Activated CD4-positive, alpha-beta T cell treated with anti-CD3 and anti-CD28 coated beads, Interleukin-2, amount 50 U/mL, for 24 hours (primary cell): ENCODE measurements at places on chromosomes 4 and X.

DNA sequence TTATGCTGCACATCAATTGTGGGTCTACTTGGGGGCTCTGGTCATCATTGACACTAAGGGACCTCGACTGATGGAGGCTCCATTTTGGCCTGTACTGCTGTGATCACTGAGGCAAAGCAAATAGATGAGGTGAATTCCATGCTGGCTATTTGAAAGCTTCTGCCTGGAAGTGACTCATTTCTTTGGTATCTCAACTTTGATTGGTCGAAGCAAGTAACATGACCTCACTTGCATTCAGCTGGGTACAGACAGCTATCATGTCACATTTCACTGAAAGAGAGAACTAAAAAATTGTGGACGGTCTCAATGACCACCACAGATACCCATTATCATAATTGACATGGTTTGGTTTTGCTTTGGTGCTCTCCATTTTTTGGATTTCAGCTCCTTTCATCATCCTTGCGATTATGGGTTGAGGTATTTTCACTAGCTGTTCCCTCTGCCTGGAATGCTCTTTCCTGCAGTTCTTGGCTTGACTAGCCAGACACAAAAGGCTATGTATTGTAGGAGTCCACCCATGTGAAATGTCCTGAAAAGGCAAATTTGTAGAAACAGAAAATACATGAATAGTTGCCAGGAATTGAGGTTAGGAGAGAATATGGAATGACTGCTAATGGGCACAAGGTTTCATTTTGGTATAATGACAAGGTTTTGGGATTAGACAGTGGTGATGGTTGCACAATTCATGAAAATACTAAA, 369.2 kb upstream of the LCORL start:
- no peak for DNase-seq

GRCh38 chr4:164949448-164950143, 27.9 kb downstream of the TRIM61 start:
- no peak for DNase-seq

DNA sequence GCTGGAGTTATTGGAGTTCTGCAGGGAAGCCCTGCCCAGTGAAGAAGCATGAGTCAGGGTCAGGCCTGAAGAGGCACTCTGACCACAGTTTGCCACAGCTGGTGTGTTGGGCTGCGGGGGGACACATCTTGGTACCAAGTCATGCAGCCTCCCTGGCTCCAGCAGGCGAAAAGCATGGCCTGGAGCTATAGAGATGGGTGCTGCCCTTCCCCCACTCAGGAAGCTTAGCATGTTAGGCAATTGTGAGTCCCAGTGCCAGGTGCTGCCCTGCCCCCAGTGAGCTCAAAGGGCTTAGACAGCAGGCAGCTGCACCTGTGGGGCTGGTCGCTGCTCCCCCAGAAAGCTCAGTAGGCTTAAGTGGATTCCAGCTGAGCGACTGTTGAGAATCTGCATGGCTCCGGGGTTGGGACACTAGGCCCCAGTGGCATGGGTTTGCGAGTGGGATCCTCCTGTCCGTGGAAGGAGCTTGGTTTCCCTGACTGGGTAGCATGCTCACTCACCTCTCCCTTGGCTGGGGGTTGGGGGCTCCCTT, 755.5 kb downstream of the GLUD2 start:
- no peak for DNase-seq

DNA sequence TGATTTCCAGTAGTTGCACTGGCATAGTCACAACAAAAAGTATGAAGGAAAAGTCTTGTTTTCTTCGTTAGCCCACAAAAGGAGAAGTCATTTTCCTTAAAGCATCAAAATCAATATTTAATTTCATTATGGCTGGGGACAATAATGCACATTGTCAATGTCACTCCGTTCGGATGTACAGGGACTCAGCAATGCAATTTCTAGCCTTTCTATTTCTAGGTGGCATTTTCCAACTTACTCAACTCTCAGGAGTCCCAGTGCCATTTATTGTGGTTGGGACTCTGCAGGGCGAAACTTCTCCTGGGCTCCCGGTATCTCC, 99.6 kb downstream of the CEP135 start:
- no peak for DNase-seq

DNA sequence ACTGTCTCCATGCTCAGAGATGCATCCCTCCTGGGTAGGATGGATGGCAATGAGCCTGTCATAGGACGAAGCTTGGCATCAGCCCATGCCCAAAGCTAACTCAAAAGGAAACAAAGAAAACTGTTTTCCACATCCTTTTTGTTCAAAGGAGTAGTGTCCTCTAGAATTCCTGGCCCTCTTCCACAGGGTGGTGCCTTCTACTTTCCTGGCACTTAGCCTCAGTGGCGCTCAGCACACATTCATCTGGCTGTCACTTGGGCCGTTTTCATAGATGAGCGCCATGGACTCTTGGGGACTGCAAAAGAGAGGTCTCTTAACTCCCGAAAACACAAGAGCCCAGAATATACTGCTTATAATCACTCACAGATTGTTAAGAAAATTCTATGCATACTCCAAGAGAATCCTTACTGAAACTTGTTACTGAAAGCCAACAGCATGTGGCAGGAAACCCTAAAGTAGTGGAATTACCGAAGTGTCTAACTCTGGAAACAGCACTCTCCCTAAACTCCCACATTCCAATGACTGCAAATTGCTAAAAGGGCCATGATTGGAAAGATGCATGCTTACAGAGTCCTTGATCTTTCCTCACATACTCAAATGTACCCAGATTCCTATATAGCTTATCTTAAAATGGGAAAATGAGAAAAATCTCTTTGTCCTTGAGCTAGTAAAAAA, 110.0 kb downstream of the HS6ST2 start:
- no peak for DNase-seq

DNA sequence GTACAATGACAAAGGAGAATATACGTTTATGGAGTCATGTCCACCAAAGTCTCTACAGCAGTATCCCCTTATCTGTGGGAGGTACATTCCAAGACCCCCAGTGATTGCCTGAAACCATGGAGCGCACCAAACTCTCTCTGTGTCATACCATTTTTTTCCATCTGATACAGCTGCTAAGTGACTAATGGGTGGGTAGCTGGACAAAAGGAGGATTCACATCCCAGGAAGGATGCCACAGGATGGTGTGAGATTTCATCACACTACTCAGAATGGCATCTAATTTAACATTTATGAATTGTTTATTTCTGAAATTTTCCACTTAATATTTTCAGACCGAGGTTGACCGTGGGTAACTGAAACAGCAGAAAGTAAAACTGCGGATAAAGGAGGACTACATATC, 49.8 kb upstream of the AGA start:
- no peak for DNase-seq

DNA sequence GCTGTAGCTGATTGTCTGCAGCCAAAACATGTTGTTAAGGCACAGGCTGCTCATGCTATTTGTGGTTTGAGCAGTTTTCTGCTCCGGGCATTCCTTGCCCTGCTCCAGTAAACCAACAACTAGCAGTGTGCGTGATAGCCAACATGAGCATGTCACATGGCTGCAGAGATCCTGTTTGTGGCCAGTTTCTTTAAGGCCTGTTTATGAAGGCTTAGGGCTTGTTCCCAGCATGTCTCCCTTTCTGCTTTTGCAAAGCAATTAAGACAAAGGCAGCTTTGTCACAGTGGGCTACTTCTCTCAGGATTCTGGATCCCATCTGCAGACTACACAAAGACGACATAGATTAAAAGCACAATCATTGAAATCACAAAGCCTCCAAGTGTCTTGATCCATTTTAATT, 160.5 kb downstream of the ZNF518B start:
- no peak for DNase-seq

DNA sequence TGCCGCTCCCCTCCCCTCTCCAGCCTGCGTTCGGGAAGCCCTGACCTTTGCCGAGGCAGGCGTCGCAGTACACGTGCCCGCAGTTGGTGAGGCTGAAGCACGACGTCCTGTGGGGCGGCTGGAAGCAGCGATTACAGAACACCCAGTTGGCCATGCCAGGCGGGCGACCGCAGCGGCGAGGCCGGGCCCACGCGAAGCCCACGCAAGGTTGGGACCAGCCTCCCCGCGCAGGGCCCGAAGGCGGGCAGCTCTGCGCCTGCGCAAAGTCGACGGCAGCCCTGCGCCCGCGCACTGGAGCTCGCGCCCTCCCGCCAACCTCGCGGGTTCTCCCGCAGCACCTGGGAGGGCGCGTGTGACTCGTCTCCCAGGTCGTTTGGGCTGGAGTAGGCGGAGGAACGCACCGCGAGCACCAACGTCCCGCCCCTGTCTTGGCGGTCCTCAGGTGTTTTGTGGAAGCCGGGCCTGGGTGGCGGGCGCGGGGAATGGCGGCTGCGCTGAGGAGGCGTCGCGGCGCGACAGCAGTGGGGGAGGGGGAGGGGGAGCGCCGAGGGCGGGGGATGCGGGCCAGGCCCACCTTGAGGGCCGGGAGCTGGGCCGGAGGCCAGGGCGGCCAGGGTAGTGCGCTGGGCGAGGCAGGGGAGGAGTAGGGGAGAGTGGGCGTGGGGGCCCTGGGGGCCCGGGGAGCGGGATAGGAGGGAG, at the start of gene RNF212:
TSS of gene RNF212 (minus strand) at position 254 of the 699 bp plus-strand sequence. CDS start at position 154, 100 bp downstream.
- no peak for DNase-seq

- no peak for DNase-seq
Measured at GRCh38 chr4:15964159-15964558, 1.2 kb upstream of the FGFBP2 start.
